Right ventricle myocardium superior (tissue), 1 donor: ENCODE measurements at places on chromosomes 16 and 17. TPM values are rescaled to one million over a fixed set of nuclear protein-coding genes. Genes with fewer than 3 reads are reported as not detected.

NLRC3 gene
- total RNA-seq = 0.89 TPM

CBLN1 gene
- total RNA-seq = 1.5 TPM

SKA2 gene
- 32.7 TPM for total RNA-seq

ACSM2A gene
- total RNA-seq = not detected

TMEM132E gene
- total RNA-seq = not detected

NPIPA2 gene
- total RNA-seq = 4.0 TPM

TBC1D3B gene
- 2.2 TPM for total RNA-seq

PDE6G gene
- total RNA-seq = not detected

KCNG4 gene
- total RNA-seq = not detected

SP2 gene
- 12.4 TPM for total RNA-seq

TMEM100 gene
- 15.5 TPM for total RNA-seq

ZP2 gene
- total RNA-seq = not detected

TPSD1 gene
- total RNA-seq = 0.51 TPM

SAT2 gene
- 80.0 TPM for total RNA-seq

VAT1L gene
- 13.7 TPM for total RNA-seq

CA10 gene
- total RNA-seq = not detected

SLC16A6 gene
- total RNA-seq = 0.16 TPM

C1QL1 gene
- 7.3 TPM for total RNA-seq

KRTAP3-1 gene
- not detected for total RNA-seq

ZFPM1 gene
- 3.6 TPM for total RNA-seq

ABCC11 gene
- not detected for total RNA-seq

CCDC102A gene
- total RNA-seq = 10.5 TPM

TMEM235 gene
- total RNA-seq = not detected

CSH2 gene
- total RNA-seq = not detected

PHF12 gene
- total RNA-seq = 14.8 TPM

ODAD4 gene
- 0.75 TPM for total RNA-seq

GDPD3 gene
- 2.6 TPM for total RNA-seq

ABI3 gene
- 5.5 TPM for total RNA-seq

KRT9 gene
- total RNA-seq = not detected

MYO1D gene
- total RNA-seq = 3.8 TPM

CFAP52 gene
- 0.38 TPM for total RNA-seq

AATK gene
- 5.3 TPM for total RNA-seq
